ENCODE measurements at places on chromosomes 3 and 15.

GRCh38 chr3:75129101-75129500, 514.6 kb upstream of the CNTN3 start:
- H3K27ac ChIP-seq = no peak overlapping the region
- no peaks in the 10 kb centered on the region for H3K36me3 ChIP-seq
- H3K4me3 ChIP-seq = no peak overlapping the region

DNA sequence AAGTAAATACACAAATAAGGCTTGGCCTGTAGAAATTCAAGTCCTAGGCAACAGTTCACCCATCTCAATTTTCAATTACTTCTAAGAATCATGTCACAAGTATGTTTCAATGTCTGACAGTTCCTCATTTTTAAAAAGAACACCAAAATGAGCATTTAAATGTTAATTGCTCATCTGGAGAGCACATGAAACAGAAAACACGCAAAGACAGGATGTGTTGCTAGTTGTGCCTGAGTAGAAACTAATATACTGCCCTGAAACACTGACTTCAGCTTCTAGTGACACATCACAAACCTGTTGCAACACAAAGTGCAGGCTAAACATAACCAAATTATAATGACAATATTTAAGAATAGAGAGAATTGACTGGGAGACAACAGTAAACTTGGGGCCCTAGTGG, 167.3 kb upstream of the THBS1 start:
- no peak overlapping the region for H3K4me3 ChIP-seq
- H3K27ac ChIP-seq = no peak overlapping the region
- H3K4me1 ChIP-seq = peaks cover 12% of the 10 kb centered on the region
- no peaks in the 10 kb centered on the region for H3K36me3 ChIP-seq
- H3K27me3 ChIP-seq = no peaks in the 10 kb centered on the region

DNA sequence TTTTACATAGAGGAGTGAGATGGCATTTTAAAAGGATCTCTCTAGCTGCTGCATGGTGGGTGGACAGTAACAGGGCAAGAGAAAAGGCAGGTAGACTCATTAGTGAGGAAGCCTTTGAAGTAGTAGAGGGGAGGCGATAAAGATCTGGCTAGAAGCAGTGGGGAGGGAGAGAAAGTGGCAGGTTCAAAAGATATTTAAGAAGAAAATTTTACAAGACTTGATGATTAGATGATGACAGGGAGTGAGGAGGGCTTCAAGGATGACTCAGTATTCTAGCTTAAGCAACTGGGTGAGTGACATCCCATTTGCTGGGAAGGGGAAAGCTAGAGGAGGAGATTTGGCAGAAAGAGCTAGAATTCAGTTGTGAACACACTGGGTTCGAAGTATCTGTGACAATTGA, 3.8 kb upstream of the BRPF1 start:
- no peak for DNase-seq
- H3K27me3 ChIP-seq = no peaks in the 10 kb centered on the region
- H3K4me1 ChIP-seq = peaks cover 4% of the 10 kb centered on the region
- no peaks in the 10 kb centered on the region for H3K36me3 ChIP-seq

GRCh38 chr3:126103121-126104027, 19.4 kb upstream of the SLC41A3 start:
- H3K4me3 ChIP-seq = no peak overlapping the region
- no peaks in the 10 kb centered on the region for H3K36me3 ChIP-seq
- H3K27ac ChIP-seq = no peak overlapping the region
- no peak for DNase-seq
- no peaks in the 10 kb centered on the region for H3K27me3 ChIP-seq

DNA sequence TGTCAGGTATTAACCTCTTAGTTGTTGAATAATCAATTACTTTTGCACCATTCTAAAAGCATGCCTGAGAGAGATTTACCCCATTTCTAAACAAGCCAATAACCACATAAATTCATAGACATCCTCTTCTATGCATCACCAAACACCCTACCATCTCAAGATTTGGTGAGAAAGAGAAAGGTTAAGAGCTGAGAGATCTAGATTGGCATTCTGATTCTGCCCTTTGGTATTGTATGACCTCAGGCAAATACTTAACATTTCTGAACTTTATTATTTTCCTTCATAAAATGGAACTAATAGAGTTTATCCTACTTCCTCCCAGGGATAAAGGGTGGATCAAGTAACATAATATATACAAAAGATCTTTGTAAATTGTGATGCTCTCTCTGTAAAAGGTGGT, 146.5 kb upstream of the MME start:
- H3K36me3 ChIP-seq = no peaks in the 10 kb centered on the region
- no peak for DNase-seq
- H3K27ac ChIP-seq = no peak overlapping the region
- H3K27me3 ChIP-seq = no peaks in the 10 kb centered on the region

- H3K27ac ChIP-seq = no peak overlapping the region
- H3K4me1 ChIP-seq = peaks cover 10% of the 10 kb centered on the region
- no peak overlapping the region for H3K4me3 ChIP-seq
- peak; percentile 39 for DNase-seq
- no peaks in the 10 kb centered on the region for H3K36me3 ChIP-seq
- H3K27me3 ChIP-seq = no peaks in the 10 kb centered on the region
These were observed 58.4 kb downstream of the SLC25A26 start for GRCh38 chr3:66279168-66279567.

GRCh38 chr3:177367788-177368187, 170.5 kb upstream of the TBL1XR1 start:
- H3K27ac ChIP-seq = no peak overlapping the region
- no peaks in the 10 kb centered on the region for H3K27me3 ChIP-seq
- peaks cover 7% of the 10 kb centered on the region for H3K4me1 ChIP-seq
- no peak for DNase-seq
- no peaks in the 10 kb centered on the region for H3K36me3 ChIP-seq

- H3K4me1 ChIP-seq = peaks cover 51% of the 10 kb centered on the region
- no peak overlapping the region for H3K27ac ChIP-seq
- DNase-seq = peak; percentile 80
- no peak overlapping the region for H3K4me3 ChIP-seq
- no peaks in the 10 kb centered on the region for H3K27me3 ChIP-seq
These were observed 60.6 kb upstream of the XCR1 start for GRCh38 chr3:46087871-46088270.

DNA sequence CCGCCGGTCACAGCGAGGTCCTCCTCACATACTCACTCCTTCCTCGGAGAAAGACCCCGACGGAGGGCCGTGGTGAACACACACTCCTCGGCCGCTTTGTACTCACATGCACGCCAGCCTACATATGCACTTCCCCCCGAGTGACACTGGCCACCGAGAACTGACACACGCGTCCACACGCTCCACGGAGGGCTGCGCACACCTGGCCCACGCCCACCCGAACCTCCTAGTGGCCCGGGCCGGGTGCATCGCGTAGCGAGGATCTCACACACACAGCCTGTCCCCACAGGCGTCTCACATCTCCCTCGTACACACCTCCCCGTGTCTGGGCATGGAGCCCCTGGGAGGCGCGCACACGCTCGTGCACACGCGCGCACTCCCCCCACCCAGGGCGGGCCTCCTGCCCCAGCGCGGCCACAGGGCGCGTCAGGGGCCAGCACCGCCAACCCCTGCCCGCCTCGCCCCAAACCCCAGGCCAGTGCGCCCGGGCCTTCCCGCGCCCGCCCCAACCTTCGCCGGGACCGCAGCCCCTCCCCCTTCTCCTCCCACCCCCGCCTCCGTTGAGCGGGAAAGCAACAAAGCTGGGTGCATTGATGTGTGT, 411 bp upstream of the C3orf70 start:
- peak overlapping the region; percentile 71 for H3K4me3 ChIP-seq
- H3K36me3 ChIP-seq = no peaks in the 10 kb centered on the region
- no peak for DNase-seq
- 0 out of 2 replicates have a peak, but pooled peaks cover 9% of the 10 kb centered on the region for H3K4me1 ChIP-seq
- no peak overlapping the region for H3K27ac ChIP-seq
- 0 out of 2 replicates have a peak, but pooled peaks cover 9% of the 10 kb centered on the region for H3K27me3 ChIP-seq

DNA sequence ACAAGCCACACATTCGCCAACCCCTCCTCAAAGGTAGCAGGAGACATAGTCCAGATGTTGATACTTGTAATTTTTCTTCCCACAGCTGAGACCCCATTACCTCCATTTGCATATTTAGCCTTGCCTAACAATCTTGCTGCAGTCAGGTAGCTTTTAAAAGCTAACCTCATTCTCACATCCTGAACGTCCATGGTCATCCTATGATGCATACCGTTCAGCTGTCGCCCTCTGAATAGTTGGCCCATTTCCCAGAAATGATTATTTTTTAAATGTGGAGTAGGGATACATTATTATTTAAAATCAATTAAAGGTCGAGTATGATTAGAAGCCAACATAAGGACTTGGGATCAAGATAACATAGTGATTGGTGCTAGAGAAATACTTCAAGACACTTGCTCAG, 165.0 kb downstream of the MEX3B start:
- no peaks in the 10 kb centered on the region for H3K27me3 ChIP-seq
- no peak for DNase-seq
- no peak overlapping the region for H3K27ac ChIP-seq
- no peak overlapping the region for H3K4me3 ChIP-seq

DNA sequence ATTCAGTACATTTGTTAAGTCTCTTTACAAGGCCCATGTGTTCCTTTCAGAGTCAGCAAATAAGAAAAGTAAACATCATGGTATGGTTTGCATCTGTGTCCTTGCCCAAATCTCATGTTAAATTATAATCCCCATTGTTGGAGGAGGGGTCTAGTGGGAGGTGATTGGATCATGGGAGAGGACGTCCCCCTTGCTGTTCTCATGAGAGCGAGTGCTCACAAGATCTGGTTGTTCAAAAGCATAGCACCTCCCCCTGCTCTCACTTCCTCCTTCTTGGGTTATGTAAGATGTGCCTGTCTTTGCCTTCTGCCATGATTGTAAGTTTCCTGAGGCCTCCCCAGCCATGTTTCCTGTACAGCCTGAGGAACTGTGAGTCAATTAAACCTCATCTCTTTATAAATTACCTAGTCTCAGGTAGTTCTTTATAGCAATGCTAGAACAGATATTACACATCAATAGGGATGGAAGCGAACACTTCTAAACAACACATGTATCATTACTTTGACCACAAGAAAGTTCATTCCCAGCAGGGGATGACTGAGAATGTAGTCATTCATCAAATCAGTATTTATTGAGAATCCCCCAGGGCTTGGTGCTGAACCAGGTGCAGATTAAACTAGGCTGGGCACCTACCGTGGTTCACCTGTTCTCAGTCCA, 4.1 kb downstream of the EFCAB12 start:
- no peak for DNase-seq
- no peak overlapping the region for H3K4me3 ChIP-seq
- no peaks in the 10 kb centered on the region for H3K36me3 ChIP-seq
- peaks cover 5% of the 10 kb centered on the region for H3K4me1 ChIP-seq
- H3K27me3 ChIP-seq = no peaks in the 10 kb centered on the region
- H3K27ac ChIP-seq = no peak overlapping the region

DNA sequence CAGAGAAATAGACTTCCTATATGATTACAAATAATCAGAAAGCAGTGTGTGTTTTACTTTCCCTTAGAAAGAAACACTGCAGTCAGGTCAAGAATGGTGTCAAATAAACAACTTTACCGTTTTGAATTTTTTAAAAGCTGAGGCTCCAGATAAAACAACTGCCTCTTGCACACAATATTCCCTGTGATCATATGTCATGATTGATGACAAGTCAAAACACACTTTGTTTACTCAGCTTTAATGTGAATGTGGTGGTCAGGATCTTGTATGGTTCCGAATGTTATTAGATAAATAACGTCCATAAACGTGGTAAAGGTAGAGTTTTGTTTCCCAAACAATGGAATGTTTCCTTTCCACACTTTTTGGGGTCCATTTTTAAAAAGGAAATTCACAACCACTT, 428.4 kb upstream of the MDFIC2 start:
- DNase-seq = no peak
- no peak overlapping the region for H3K27ac ChIP-seq
- no peaks in the 10 kb centered on the region for H3K36me3 ChIP-seq
- H3K4me3 ChIP-seq = no peak overlapping the region

- no peak for DNase-seq
- H3K4me3 ChIP-seq = no peak overlapping the region
- H3K27ac ChIP-seq = no peak overlapping the region
- no peaks in the 10 kb centered on the region for H3K36me3 ChIP-seq
- H3K27me3 ChIP-seq = no peaks in the 10 kb centered on the region
These were observed 28.9 kb upstream of the ESYT3 start for GRCh38 chr3:138405486-138405885.
